ENCODE measurements at places on chromosomes 6 and 20.

- DNase-seq = no peak
Measured at GRCh38 chr6:548517-548916, 108.4 kb downstream of the HUS1B start.

- DNase-seq = no peak
Measured at GRCh38 chr6:141552031-141552430, 580.7 kb upstream of the GJE1 start.

DNA sequence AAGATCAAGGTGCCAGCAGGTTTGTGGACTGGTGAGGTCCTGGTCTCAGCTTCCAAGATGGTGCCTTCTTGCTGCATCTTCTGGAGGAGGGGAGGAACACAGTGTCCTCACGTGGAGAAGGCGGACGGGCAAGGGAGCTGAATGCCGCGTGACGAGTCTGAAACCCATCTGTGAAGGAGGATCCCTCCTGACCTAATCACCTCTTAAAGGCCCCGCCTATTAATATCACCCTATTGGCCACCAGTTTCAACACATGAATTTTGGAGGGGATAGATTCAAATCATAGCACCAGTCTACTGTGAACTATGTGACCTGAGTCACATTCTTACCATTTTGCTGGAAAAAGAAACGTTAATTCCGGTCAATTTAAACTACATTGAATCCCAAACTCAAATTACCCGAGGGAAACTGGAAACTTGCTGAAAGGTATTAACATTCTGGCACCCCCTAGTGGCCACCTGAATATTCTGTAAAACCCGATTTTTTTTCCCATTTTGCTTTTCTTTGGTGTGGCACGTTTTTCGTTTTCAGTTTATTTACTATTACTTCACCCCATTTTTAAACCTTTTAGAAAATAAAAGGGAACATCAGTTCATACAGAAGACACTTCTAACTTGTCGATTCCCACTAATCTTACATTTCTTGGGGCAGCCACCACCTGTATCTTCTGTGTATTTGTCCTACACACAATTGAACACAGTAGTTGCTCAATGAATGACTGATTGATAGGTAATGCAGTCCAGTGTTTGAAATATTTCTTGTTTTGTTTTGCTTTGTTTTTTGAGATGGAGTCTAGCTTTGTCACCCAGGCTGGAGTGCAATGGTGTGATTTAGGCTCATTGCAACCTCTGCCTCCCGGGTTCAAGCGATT lies 17.9 kb upstream of the CCDC170 start:
- DNase-seq = no peak

DNA sequence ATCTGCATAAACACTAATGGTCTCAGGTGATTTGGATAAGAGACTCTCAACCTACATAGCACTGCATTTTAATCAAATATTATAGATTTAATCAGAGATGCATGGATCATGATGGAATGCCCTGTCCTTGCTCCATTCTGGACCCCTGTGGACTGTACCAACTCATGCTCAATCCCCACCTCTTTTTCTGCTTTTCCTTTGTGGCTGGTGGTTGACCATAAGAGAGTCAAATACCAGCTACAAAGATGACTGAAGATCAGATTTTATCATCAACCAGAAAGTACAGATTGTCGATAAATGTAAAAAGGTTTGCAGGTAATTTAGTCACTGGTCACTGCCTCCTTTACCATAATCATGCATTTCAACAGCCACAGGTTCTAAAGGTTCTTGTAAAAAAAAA lies 116.2 kb downstream of the ME1 start:
- no peak for DNase-seq

DNA sequence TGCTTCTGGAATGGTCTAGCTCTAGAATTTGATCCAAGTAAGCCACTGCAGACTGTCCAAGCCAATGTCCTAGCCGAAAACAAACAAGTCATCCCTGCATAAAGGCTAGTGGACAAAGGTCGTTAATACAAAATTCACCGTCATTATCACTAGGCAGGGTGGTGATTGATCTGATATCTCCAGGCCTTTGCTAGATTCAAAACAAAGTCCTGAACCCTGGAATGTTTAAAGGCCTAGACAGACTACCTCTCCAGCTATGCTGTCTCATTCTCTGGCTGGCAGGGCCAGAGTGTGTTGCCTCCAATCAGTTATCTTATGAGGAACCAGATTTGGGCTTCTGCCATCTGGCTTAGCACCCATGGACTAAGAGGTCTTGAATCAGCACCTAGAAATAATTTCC lies 38.3 kb downstream of the MAP7 start:
- no peak for DNase-seq
